ENCODE measurements at places on chromosomes 12 and 14. TPM values are rescaled to one million over a fixed set of nuclear protein-coding genes. Genes with fewer than 3 reads are reported as not detected.

DNA sequence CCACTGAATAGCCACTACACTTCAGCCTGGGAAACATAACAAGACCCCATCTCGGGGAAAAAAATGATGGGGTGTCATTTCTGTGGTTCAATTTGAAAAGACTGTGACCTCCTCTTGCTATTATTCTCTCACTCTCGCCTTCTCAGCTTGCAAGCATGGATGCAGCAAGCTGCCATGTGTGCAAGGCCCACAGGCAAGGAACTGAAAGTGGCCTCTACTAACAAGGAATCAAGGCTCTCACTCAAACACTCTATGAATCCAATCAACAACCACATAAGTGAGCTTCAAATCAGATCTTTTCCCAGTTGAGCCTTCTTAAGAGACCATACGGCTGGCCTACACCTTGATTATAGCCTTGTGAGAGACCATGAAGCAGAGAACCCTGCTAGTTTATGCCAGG is 17.9 kb upstream of the DHRS7 start:
- no peak for DNase-seq

DNA sequence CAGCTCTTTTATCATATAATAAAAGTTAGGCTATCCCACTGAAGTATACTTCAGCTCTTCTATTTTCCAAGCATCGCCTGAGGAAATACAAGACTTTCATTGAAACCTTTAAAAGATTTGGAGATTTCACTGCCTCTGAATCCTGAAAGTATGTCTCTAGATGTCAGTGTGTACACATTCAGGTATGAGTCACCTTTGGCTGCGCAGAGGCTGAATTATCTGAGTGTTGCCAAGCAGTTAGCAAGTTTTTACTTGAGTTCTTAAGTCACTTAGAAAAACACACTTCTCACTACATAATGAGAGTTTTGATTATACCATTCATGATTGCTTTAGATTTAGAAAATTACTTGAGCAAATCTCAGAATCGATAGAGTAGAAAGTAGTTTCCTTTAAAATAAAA is 210.3 kb downstream of the TMTC2 start:
- no peak for DNase-seq

DNA sequence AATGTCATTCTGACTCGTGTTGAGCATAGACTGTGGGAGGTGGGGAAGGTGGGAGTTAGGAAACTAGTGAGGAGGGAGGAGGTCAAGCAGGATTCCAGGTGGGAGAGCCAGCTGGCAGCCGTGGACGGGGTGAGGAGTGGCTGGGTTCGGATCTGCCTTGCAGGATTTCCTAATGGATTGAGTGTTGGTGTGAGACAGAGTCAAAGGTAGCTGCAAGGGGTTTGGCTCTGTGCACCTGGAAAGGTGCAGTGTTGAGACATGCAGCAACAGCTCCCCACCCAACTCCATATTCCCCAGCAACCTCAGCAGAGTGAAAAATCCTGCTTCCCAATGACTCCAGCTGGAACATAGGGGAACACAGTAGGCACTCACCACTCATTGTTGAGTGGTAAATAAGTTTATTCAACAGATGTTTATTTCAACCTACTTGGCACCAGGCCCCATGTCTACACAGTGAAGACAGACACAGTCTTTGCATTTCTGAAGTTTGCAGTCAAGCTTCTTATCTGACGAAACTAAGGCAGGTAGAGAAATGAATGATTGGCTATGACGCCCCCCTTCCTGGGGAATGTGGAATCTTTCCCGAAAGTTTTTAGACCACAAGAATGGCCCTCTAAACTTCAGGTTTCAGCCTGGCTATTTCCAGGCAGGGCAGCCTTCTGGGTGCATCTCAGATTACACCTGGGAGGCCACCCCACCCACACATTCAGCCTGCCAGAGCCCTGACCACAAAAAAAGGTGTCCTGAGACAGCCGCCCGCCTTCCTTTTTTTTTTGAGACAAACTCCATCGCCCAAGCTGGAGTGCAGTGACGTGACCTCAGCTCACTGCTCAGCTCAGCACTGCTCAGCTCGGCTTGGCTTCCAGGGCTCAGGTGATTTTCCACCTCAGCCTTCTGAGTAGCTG is 37.9 kb upstream of the PLEKHG6 start:
- DNase-seq = no peak

GRCh38 chr12:132456944-132457495 is 32.9 kb upstream of the FBRSL1 start:
- DNase-seq = no peak

GRCh38 chr14:69077841-69078240 is 75.1 kb downstream of the DCAF5 start:
- no peak for DNase-seq

Gene RFX4
- 2.9 TPM for total RNA-seq

Gene IL31
- total RNA-seq = not detected

DNA sequence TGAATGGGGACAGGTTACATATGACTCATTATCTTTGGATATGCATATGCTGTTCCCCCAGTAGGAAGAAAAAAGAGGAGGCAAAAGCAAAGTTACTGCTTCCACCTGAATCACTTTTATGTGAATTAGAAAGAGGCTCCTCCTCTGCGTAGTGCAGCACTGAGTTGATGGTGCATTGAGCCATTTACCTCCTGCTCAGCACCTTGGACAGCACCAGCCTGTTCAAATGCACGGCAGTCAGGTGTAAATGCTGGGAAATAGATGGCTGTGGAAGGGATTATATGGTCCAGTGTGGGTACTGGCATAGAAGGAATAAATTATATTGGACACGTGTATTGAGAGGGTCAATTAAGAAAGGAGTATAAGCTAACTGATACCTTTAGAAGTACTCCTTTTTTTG is 541.9 kb upstream of the SEL1L start:
- DNase-seq = no peak

DNA sequence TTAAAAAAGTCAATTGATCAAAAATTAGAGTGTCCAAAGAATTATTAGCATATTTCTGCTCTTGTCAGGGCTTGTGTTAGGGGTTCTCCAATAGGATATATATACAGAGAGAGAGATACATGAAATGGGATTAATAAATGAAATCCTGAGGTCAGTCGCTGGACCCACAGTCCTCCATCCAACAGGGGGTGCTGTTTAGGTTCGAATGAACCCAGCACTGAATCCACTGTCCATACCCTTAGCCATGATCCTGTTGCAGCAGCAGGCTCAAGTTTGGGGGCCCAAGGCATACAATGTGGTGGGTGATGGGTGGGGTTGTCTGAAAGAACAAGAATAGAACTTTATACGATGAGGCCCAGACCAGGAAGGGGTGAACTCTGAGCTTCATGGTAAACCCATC is 780 bp upstream of the MYO1H start:
- no peak for DNase-seq

Gene TMEM52B
- not detected for total RNA-seq

DNA sequence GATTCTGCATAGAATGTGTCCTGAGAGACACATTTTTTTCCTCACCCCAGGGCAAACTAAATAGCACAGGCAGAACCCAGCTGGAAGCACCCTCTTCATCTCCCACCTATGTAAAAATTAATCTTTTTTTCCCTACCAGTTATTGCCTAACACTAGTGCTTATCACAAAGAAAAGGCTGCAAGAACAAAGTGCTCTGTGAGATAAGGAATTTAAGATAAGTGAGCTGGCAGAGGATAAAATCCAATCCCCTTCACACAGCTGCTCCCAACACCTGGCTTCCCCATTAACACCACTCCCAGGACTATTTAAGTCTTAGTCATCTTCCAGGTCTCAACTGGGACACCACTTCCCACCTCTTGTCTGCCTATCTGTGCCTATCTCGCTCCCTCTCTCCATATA is 75.2 kb downstream of the TTC9 start:
- DNase-seq = no peak

Gene CPNE6
- 35.5 TPM for total RNA-seq

Gene CLEC6A
- not detected for total RNA-seq

Gene SLC2A14
- total RNA-seq = under 0.01 TPM

Gene FOXG1
- 65.2 TPM for total RNA-seq

- no peak for DNase-seq
Measured at GRCh38 chr14:73368616-73369015, 89.7 kb downstream of the NUMB start.

GRCh38 chr14:77025744-77026165 is 2.8 kb downstream of the IRF2BPL start:
- DNase-seq = no peak

GRCh38 chr12:27176765-27177164 is 67.3 kb upstream of the STK38L start:
- DNase-seq = no peak

Gene RND1
- 24.9 TPM for total RNA-seq

- DNase-seq = no peak
Measured at GRCh38 chr12:69922999-69923398, 98.0 kb downstream of the MYRFL start.

GRCh38 chr12:102438827-102439210 is 41.5 kb downstream of the IGF1 start:
- DNase-seq = no peak

Gene IGFBP6
- 9.0 TPM for total RNA-seq

GRCh38 chr12:5507401-5507935 is 75.6 kb downstream of the NTF3 start:
- no peak for DNase-seq

- no peak for DNase-seq
Measured at GRCh38 chr12:12745576-12746211, 28.5 kb downstream of the CDKN1B start.
